Central memory CD4-positive, alpha-beta T cell (primary cell): ENCODE measurements at places on chromosomes 13 and 19.

DNA sequence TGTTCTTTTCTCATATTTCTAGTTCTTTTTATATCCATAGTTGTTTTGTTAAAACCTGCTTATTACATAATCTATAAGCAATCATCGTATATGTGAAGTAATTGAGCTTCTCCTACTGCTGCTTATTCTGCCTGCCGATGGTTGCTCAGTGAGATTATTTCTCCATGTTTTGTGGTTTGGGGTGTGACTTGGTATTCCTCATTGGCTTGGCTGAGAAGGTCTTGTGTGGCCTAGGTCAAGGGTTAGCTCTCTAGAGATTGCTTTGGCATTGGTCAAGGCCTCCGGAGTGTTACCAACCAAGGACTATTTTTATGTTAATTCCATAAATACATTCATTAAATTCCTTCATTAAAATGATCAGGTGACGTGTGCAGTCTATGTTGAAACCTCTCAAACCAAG is 302.8 kb downstream of the MYO16 start:
- no peak for DNase-seq

GRCh38 chr13:110716247-110716515 is 2.7 kb downstream of the ING1 start:
- peak; percentile 15 for DNase-seq

DNA sequence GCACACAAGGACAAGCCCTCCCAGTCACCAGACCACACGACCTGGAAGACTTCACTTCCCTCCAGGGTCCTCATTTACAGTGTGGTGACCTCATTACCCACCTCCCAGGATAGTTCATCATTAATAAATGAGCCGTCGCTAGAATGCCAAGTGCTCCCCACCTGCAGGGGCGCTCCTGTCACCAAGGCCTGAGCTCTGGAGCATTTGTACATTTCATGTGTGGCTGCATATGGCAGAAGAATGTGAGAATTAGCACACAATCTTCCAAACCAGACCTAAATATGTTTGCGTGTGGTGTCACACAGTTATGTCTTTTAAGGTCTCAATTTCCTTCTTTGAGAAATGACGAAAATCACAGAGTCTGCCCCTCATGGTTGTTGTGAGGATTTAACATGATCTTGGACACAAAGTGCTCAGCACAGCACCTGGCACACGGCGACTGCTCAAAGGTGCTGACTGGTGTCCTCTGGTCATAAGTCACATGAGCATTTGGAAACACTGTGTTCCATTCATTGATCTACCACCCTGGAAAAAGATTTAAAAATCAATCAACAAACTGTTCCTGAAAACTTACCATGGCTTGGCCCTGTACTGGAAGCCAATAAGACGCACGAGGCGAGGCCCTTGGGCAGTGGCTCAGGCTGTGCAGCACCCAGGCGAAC is 150.6 kb upstream of the SPACA7 start:
- DNase-seq = no peak

GRCh38 chr19:1512671-1513498 is at the start of gene ADAMTSL5:
ADAMTSL5 (minus strand) TSS chr19:1513019; CDS start chr19:1510943, 2,076 bp downstream.
- peak; percentile 59 for DNase-seq

DNA sequence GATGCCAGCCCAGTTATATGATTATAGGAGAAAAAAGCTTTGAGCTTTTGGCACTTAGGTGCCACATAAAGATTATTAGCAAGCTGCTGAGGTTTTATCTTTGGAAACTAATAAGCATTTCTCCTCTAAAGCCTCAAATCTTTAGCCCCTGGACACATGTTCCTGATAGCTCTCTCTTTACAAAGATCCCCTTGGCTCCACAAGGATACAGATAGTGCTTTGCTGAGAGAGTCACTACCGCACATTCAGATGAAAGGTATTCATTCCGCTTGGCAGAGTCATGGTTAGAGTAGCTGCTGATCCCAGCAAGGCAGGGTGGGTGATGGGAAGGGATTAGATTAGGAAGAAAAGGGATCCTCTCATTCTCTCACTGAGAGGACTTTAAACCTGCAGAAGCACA is 28.2 kb upstream of the PSG7 start:
- no peak for DNase-seq

DNA sequence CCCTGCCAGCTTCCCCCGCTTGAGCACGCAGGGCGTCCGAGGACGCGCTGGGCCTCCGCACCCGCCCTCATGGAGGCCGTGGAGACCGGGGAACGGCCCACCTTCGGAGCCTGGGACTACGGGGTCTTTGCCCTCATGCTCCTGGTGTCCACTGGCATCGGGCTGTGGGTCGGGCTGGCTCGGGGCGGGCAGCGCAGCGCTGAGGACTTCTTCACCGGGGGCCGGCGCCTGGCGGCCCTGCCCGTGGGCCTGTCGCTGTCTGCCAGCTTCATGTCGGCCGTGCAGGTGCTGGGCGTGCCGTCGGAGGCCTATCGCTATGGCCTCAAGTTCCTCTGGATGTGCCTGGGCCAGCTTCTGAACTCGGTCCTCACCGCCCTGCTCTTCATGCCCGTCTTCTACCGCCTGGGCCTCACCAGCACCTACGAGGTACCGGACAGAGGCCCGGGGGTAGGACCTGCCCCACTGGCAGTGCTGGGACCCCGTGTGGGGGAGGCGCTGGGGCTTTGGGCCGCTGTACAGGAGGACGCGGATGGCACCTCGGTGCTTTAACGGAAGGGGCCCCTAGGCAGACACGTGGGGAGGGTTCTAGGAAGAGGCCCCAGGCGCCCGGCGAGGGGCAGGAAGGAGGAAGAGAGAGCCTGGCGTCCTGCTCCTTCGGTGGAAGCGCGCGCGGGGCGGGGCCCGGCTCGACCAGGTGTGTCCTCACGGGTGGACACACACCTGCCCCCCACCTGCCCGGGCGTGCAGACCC is 681 bp downstream of the SLC5A5 start:
- DNase-seq = no peak

GRCh38 chr13:108859197-108860012 is 230.0 kb downstream of the MYO16 start:
- no peak for DNase-seq

DNA sequence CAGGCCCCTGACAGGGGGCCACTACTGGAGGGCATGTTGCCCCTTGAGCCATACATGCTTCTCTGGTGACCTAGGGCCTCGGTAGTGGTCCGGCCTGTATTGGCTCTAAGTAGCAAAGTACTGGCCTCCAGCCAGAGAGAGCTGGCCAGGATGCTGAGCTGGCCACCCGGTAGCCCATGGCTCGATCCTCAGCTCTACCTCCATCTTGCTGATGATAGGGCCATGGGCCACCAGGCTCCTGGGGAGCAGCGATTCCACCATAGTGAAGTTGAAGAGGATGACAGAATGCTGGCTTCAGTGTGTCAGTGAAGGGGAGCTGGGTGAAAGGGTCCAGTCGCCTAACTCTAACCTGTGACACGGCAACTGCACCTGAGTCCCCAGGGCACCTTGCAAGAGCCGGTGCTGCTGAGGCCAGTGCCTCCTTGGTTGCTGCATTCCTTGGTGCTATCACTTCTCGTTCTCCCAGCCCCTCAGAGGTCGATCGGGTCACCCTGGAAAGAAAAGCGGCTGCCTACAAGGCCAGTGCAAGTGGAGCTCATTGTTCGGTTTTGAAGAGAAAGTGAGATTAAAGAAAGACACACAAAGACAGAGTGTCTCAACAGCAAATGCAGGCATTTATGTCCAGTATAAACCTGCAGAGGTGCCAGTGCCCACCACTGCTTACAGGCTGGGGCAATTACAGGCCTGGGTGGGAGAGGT is 5.0 kb downstream of the FPR3 start:
- DNase-seq = no peak

DNA sequence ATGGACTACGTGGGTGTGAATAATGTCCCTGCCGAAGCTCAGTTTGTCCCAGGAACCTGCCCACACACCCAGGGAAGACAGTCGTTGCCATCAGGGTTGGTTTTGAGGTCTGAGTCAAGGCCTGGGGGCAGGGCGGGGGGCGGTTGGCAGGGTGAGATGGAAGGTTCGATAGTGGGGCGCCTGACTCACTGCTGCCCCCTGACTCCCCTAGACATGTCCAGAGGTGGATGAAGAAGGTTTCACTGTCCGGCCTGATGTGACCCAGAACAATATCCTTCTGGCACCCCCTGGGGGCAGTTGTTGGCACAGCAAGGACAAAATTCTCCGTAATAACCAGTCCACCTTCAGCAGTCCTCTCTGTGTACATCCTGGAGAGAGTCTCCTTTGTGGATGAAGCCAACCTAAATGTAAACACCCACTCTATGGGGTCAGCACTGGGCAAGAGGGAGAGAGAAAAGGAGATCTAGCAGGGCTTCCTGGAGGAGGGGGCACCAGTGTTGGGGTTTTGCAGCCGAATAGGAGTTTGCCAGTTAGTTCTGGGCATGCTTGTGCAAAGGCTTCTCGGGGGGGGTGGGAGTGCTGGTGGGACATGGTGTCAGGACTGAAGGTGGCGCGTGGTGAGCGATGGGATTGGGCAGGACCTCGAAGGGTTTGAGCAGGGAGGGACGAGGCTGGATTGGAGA is 19.6 kb upstream of the B3GNT3 start:
- no peak for DNase-seq

GRCh38 chr19:48510421-48511268 is 990 bp downstream of the LMTK3 start:
- DNase-seq = peak; percentile 69

- no peak for DNase-seq
Measured at GRCh38 chr13:34413538-34414210, 528.4 kb upstream of the NBEA start.

DNA sequence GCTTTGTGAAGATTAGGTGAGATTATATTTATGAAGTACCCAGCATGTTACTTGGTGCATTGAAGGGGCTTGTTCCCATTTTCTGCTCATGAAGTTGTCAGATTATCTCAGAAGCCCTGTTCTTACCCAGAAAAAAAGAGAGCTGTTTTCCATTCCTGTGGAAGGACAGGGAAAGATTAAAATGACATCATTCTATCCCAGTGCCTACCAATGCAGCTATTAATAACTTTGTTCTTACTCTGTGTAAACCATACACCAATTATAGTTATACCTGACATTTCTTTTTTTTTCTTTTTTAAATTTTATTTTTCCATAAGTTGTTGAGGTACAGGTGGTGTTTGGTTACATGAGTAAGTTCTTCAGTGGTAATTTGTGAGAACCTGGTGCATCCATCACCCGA is 18.6 kb downstream of the ZNF507 start:
- no peak for DNase-seq

DNA sequence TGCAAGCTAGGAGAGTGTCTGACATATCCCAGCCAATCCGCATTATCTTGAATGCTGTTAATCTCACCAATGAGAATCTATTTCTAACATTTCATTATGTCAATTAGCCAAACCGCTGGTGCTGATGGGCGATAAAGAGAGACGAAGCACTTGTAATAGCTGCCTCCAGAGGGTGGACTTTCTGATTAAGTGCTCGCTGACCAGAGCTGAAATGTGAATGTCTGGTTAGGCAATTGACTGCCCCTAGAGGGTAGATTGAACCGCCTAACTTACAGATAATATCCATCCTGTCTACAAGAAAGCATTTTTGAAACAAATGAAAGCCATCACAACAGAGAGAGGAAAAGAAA is 552 bp upstream of the GRWD1 start:
- DNase-seq = no peak

GRCh38 chr13:72651144-72651543 is 76.3 kb downstream of the MZT1 start:
- DNase-seq = no peak

GRCh38 chr19:5456841-5457200 is 1.6 kb downstream of the ZNRF4 start:
- DNase-seq = no peak

DNA sequence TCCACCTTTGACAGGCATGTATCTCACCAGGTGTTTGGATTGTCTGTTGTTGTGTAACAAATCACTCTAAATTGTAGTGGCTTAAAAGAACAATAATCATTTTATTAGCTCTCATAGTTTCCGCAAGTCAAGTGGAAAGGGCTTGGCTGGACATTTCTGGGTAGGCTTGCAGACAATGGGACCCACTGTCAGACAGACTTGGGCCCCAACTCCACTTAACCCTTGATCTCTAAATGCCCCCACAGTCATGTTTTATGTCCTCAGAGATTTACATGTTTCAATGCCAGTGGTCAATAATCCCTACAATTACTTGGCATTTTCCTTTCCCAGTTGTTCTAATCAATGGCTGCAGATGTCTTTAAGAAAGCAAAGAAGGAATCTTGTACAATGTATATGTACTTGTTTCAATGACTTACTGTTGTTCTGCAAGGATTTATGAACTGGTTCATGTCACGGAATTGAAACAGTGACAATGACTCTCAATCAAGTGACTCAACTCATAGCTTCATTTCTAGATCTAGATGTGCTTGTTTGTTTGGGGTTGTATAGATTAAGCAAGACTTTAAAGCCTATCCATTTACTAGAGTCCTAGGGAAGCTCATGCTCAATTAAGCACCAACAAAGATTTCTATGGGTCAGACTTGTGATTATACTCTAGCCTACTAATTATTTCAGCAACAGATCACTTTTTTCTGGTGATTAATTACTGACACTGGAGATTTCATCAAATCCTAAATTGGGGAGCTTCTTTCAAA is 510.1 kb upstream of the NBEA start:
- DNase-seq = no peak

- DNase-seq = no peak
Measured at GRCh38 chr13:111080642-111081041, 34.5 kb upstream of the ARHGEF7 start.

DNA sequence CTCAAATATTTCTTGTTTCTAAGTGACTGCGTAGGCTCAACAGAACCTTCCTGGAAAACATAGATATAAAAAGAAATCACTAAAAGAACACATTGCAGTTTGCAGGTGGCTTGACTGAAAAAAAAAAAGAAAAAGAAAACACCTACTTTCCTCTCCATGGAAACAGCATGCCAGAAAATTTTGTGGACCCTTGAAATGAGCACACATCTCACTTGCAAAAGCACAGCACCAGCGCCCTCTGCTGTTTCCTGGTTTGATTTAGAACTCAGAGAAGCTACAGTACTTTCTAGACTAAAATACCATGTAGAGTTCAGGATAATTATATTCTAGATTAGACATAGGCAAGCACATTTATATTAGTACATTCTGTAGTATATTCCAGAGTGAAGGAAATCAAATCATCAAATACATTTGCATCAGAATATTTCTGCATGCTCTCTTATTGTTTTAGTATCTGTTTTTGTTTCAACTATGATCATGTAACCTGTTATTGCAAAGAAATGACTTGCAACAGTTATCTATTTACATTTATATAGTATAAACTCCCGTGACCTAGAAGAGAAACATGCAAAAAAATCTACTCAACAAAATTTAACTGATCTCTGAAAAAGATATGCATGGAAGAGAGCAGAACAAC is 22.3 kb upstream of the XPO4 start:
- peak; percentile 49 for DNase-seq
